ENCODE measurements at places on chromosomes 4 and X.

DNA sequence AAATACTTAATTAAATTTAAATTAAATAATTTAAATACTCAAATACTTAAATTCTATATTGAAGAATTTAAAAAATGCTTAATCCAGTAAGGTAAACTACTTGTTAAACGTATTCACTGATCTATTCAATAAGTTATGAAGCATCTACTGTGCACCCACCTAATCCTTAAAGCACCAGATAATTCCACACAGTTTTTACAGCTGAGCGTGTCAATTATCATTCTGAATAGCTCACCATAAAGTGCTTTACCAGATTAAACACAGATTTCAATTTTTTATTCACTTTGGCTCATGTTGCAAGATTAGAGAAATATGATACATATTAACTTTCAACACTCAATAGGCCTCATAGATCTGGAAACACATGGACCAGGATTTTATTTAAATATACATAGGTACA, 79.2 kb upstream of the DDIT4L start:
- DNase-seq: no peak

GRCh38 chr4:10688846-10689245, 4.3 kb upstream of the CLNK start:
- no peak for DNase-seq

DNA sequence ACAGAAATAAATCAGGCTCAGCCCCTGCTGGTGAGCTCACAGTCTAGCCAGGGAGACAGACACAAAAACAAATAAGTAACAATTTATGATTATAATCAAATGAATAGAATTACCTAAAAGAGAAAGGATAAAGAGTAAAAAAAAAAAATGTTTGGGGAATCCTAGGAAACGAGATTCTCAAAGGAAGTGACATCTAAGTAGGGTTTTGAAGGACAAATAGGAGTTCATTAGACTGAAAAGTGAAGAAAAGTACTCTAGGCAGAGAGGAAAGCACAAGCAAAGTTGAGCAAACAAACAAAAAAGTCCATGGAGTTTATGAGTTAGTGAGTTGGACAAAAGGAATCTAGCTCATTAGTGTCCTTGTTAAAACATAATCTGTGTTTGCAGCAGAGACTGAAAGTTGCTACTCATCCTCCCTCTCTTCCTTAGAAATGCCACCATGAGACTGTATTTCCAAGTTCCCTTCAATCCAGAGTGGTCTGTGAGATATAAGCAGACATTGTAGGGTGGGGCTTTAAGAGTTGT, 145.6 kb downstream of the SPATA18 start:
- no peak for DNase-seq

DNA sequence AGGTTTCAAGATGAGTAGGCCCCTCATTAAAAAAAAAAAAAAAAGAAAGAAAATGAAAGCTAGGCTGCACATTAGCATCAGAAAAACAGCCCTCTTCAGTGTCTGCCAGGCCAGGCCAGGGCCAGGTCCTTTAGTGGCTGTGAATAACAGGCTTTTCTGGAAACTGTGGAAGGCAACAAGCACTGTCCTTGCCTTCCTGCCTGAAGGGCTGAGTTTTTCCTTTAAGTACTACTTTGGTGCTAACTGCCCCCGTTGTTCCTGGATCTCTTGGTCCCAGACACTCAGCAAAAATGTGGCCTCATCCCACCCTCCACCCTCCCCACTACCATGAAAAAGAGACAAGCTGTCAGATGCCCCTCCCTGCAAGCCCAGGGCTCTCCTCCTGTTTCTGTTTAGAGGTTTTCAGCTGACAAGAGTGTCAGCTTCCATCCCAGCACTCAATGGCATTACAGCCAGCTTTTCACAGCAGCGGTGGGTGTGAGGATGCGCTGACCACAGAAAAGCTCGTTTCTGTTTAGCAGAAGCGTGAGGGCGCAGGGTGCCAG, 174.2 kb downstream of the NHS start:
- DNase-seq: no peak

DNA sequence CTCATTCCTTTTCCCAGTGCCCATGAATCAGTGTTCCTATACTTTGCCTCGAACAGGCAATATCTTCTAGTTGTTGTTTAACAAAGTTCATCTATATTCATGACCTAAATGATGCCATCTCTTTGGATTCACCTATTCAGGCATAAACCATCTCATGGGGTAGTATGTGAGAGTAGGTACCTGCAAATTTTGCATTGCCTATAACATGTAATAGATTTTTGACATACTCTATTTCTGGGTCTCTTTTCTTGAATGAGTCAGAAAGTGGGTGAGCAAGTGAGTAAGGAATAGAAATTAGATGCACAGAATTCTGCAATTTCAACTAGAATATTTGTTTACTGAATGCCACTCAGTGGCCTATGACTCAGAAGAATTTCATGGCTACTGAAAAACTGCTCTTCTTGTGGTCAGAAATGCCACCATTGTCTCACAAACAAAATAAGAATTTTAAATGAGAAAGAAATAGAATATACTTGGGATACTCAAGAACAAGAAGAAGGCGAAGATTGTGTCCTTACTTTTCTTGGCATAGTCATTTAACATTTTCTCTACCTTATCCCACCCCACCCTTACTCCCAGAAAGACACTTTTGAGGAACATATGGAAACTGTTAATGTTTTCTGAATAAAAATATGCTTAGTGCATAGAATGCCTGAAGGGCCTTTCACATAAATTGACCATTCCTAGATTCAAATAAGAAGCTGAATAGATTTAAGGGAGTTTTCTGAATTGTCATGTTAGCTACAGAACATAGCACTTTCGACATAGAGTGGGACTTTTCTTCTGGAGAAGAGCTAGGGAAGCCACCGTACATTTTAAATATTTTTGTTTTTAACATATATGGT, 86.8 kb downstream of the HHIP start:
- DNase-seq: no peak

- DNase-seq: peak; percentile 32
Observed at GRCh38 chr4:102341201-102341600, 4.1 kb downstream of the SLC39A8 start.
